ENCODE measurements at places on chromosomes 2 and 18. TPM values are rescaled to one million over a fixed set of nuclear protein-coding genes. Genes with fewer than 3 reads are reported as not detected.
A peak's percentile ranks its signal among the peaks of the same experiment; 100 is the strongest.

The FIGN gene
- not detected for total RNA-seq

GRCh38 chr2:118225666-118226065 lies 137.4 kb downstream of the INSIG2 start:
- peaks cover 64% of the 10 kb centered on the region for H3K27me3 ChIP-seq
- H3K36me3 ChIP-seq = no peaks in the 10 kb centered on the region
- H3K4me3 ChIP-seq = peak overlapping the region; percentile 62
- no peak for DNase-seq
- H3K4me1 ChIP-seq = peaks cover 18% of the 10 kb centered on the region

DNA sequence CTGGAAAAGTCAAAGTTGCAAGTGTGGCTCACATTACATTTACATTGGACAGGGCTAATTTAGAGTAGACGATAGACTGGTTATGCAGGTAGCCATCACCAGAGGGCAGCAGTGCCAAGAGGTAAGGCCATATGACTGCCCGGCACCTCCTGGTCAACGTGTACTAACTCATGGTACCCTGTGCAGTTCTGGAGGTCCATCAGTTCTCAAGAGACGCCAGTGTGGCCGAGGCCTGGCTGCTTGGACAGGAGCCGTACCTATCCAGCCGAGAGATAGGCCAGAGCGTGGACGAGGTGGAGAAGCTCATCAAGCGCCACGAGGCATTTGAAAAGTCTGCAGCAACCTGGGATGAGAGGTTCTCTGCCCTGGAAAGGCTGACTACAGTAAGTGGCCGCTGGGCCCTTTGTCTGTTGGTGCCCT lies 65.8 kb upstream of the EML6 start:
- peaks cover 19% of the 10 kb centered on the region for H3K4me1 ChIP-seq
- DNase-seq = peak; percentile 78
- no peaks in the 10 kb centered on the region for H3K27me3 ChIP-seq
- peaks cover 81% of the 10 kb centered on the region for H3K36me3 ChIP-seq
- H3K27ac ChIP-seq = peak overlapping the region; percentile 76

DNA sequence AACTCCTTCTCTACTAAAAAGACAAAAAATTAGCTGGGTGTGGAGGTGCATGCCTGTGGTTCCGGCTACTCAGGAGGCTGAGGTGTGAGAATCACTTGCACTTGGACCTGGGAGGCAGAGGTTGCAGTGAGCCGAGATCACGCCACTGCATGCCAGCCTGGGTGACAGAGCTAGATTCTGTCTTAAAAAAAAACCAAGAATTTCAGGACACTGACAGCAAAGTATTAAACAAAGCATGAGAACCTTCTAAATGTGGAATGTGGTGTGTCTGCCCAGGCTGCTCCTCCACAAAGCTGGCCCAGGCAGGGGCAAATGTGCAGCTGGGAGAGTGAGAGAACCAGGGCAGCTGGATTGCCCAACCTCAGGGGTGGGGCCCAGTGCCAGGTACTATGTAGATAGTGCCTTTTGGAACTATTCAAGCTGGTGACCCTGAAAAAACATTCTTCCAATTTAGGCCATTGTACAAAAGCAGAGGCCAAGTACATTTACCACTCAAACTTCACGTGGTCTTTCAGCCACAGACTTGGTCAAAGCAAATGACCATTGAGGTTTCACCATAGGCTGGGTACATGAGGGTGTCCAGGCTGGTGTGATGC lies 6.7 kb upstream of the UGT1A5 start:
- H3K4me1 ChIP-seq = no peaks in the 10 kb centered on the region
- H3K4me3 ChIP-seq = no peak overlapping the region
- no peak overlapping the region for H3K27ac ChIP-seq
- H3K36me3 ChIP-seq = no peaks in the 10 kb centered on the region
- DNase-seq = no peak
- peaks cover 23% of the 10 kb centered on the region for H3K27me3 ChIP-seq

- H3K4me3 ChIP-seq = no peak overlapping the region
- DNase-seq = no peak
- no peak overlapping the region for H3K27ac ChIP-seq
- H3K4me1 ChIP-seq = no peaks in the 10 kb centered on the region
- no peaks in the 10 kb centered on the region for H3K36me3 ChIP-seq
- peaks cover 9% of the 10 kb centered on the region for H3K27me3 ChIP-seq
These were observed 233.0 kb downstream of the MREG start for GRCh38 chr2:215780313-215780712.
